ENCODE measurements at places on chromosomes 2 and 18. TPM values are rescaled to one million over a fixed set of nuclear protein-coding genes. Genes with fewer than 3 reads are reported as not detected.

GRCh38 chr18:42707080-42707479, 408.4 kb downstream of the RIT2 start:
- no peak for DNase-seq

DNA sequence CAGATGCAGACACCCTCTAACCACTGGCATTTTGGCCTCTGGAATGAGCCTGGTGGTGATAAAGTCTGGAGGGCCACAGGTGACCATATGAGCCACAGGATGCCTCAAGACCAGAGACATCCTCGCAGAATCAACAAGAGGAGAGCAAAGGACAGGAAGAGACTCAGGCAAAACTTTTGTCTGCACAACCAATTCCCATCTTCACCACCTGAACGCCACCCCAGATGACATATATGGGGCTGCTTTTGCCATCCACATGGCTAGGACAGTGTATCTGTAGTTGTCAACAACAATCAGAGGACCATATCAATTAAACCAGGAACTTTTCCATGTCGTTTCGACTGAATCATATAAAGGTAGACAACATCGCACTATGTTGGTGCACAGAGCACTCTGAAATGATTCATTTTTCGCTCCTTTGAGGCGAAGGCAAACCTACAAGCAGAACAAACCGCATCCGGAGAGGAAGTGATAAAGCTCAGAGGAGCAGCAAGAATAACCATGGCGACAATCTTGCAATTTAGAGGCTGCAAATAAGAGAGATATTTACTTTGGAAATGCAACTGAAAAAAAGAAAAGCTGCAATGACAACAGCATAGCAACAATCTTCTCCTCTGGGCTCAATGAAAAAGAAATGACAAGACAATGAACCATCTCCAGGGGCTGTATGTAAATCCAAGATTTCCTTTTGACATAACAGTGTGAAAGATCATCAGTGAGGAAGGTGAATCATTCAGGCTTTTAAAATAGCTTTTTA, 204.5 kb downstream of the ARL4C start:
- peak; percentile 90 for DNase-seq

- DNase-seq = no peak
Observed at GRCh38 chr2:217079165-217079564, 219.3 kb upstream of the TNP1 start.

- DNase-seq = no peak
Observed at GRCh38 chr2:163734401-163734800, 1.4 kb downstream of the FIGN start.

DNA sequence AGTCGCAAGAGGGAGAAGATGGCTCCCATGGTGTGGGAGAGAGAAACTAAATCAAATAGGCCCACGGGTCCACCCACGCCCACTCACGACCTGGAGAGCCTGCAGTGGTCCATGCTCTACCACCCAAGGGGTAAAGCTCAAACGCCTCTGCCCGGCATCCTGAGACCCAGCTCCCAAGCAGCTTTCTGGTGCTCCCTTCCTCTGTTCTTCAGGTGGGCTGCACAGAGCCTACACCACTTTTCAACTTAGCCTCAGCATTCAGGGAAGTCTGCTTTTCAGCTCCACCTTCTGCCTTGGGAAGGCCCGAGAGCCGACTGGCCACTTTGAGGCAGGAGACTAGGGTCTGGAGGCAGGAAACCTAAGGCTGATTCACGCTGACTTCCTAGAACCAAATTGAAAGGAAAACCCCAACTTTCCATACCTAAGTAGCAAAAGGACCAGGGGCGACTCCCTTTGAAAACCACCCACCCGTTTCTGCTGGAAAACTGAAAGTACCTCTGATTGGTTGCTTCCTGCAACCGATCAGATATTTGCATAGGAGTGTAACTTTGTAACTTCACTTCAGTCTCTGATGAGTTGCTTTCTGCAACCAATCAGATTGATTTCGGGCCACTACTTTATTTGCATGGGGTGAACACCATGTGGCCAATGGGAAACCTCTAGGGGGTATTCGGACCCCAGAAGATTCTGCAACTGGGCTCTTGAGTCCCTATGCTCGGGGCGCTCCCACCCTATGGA, 26.8 kb upstream of the SPATA3 start:
- DNase-seq = no peak

DNA sequence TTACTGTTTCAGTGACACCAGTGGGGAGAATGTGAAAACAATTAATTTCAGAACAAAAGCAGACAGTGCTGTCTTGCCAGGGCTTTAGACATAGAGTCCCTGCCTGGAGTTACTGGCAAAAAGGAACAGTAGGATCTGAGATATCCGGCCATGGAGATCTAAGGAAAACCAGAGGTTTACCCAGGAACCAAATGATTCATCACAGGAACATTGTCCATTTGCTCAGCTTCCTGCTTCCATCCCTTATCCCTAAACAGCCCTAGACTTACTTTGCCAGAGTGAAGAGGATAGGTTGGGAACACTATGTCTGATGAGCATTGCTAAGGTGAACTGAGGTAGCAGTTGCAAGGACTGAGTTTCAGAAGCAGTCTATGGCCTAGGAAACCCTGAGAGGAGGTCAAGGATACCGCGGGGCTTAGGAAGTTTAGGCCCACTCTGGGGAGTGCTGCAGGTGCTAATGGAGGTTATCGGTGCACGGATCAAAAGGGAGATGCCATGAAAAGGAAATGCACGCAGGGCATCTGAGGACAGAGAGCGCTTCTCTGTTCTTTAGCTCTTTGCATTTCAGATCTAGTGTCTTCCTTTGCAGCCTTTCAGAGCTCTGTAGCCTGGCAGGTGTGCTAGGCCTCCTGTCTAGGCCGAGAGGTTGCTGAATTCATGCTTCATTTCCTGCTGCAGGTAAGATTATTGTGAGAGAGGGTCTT, 223.9 kb downstream of the CDCA7 start:
- DNase-seq = no peak

DNA sequence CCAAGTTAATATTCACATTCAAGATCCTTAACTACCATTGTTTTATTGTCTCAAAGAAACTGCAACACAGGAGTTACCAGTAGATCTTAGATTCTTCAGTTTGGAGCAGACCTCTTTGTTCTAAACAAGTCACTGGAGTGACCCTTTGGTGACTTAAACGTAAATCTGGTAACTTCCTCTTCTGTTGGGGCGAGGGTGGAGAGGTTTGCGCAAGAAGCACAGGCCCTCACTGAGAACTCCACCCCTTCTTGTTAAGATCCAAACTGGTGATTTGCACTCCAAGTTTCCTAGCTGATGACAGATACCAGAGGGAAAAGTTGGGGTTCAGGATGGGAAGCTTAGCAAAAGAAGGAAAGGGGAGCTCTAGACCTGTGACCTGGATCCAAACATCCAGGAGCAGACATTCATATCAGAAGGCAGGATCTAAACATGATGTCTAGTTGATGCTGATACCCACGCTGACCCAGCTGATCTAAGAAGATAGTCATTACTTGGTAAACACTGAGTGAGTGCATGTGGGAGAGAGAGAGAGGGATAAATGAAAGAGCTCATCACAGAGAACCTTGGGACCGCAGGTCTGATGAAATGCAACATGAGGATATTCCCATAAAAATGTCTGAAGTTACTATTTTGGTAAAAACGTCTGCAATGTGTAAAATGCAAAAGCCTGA, 256.0 kb downstream of the CDH20 start:
- DNase-seq = no peak

DNA sequence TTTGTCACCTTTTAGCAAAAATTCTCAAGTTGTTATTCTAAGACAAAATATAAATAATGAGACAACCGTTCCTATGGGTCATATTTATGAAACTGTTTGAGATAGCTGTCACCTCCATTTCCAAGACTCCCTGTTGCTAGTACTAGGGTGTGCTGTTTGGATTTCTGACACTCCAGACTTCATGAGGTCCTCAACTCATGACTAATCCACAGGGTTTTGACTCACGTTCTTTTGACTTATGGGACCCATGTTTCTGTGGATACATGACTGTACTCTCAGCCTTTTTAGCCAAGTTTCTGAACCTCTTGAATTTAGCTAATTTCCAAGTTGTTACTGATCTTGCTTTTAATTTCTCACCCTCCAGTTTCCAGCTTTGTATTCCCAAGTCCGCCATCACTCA, 178.7 kb upstream of the FAM98A start:
- no peak for DNase-seq

DNA sequence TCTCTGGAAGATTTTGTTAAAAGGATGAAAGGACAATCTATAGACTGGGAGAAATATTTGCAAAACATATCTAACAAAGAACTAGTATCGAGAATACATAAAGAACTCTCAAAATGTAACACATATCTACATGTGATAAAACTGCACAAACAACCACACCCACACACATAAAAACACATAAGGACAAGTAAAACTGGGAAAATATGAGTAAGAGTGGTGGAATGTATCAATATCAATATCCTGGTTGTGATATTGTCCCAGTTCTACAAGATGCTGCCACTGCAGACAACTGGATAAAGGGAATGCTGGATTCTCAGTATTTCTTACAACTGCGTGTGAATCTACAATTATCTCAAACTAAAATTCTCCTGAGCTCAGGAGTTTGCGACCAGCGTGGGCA, 9.3 kb downstream of the VPS4B start:
- no peak for DNase-seq

DNA sequence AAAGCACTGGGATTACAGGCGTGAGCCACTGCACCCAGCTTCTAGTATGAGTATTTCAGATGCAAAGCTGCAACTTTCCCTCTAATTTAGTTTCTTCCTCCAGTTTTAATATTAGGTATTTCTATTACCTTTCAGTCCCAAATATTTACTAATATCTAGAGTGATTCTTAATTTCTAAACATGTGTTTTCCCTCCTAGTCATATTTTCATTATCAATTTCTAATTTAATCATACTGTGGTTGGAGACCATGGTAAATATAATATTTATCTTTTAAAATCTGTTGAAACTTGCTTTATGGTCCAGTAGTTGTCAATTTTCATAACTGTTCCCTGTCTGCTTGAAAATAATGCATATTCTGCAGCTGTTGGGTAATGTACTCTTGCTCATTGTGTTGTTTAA, 245.9 kb upstream of the REV1 start:
- DNase-seq = no peak

- DNase-seq = no peak
Observed at GRCh38 chr2:175004730-175004979, 526 bp downstream of the CHN1 start.

DNA sequence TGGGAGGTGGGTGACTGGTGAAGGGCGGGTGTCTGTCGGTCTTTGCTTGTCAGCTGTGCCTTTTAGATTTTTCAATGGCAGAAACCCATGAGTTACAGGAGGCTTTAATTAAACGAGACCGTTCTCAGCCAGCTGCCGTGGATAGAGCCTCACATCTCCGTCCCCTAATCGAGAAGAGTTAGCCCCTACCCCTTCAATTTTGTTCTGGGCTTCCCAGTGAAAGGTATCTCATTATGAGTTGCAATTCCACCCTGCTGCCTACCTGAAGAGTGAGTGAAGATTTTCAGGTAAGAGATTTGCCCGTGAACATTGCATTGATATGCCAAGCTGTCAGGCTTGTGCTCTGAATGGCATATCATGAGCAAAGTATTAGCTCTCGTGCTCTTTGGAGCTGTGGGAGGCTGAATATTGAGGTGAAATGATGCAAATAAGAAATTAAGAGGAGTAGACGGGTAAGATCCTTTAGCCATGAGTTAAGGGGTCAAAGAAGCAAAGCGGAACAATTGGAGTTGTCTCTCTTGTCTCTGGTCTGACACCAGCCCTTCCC, 118.7 kb upstream of the MSTN start:
- DNase-seq = no peak

GRCh38 chr2:62382122-62382521, 123.9 kb downstream of the TMEM17 start:
- DNase-seq = no peak

DNA sequence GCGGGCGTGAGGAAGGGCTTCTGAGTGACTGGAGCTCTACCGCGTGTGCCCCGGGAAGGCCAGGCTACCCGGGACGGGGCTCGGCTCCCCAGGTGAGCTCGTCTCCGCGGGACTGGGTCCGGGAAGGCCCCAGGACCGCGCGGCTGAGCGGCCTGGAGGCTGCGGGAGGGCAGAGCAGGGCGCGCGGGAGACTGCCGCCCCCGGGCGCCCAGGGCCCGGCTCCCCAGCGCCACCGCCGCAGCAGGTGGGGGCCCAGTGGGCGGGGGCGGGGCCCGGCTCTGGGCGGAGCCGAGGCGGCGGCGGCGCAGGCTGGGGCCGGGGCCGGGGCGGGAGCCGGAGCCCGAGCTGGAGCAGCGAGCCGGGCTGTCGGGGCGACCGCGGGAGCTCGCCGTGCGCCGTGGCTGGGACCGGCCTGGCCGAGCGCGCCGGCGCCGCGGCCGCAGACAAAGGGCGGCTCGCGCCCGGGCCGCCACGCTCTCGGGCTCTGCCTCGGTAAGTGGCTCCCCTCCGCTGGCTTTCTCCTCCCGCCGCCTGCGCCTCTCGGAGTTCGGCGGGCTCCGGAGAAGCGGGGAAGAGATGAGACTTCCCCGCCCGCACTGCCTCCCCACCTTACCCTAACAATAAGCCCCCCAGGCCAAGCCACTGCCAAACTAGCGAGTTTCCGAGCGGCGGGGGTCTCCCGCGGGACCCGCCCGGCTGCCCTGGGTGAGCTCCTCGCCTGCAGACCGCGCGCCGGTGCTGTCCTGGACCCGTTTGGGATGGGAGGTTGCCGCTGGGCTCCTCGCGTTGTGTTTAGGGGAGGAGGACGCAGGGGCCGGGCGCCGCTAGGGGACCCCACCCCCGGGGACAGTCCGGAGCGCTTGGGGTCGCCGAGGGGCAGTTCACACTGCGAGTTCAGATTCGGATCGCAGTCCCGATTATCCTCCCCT, at the start of gene MAPK4:
Gene MAPK4, plus strand, starts transcription at position 336 of the 929 bp plus-strand sequence. CDS start 103,872 bp downstream, outside the sequence.
- no peak for DNase-seq

GRCh38 chr18:71899707-71900472, 644.3 kb downstream of the CBLN2 start:
- no peak for DNase-seq

GRCh38 chr2:215917953-215918620, 95.3 kb downstream of the MREG start:
- no peak for DNase-seq

DNA sequence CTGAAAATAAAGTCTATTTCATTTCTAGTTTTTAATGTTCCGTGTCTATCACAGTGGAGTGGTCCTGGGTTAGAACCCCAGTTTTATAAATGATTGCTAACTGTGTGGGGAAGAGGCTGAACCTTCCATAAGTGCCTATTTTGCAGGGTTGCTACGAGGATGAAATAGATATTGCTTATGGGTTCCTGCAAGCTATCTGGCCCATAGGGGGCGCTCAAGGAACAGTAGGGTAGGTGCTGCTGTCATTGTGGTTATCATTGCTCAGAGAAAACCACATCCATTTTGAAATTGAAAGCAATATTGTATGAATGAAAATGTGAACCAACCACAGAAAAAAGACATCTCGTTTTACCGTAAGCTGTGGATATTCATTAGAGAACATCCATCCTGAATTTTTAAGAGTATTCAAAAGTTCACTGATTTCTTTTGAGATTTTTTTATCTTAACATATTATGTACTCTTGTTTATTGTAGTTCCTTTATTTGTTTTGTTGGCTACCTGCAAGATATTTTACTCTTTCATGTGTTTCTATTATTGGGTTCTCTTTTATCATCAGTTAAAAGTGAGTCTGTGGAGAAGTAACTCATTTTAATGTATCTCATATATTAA, 261.6 kb downstream of the NAPG start:
- DNase-seq = peak; percentile 68

- no peak for DNase-seq
Observed at GRCh38 chr2:228446734-228447133, 265.2 kb upstream of the SPHKAP start.

The TGFBRAP1 gene
- polyA plus RNA-seq = 10.7 TPM

The SMAD2 gene
- 123 TPM for polyA plus RNA-seq

The GPR75 gene
- polyA plus RNA-seq = not detected

The NTSR2 gene
- not detected for polyA plus RNA-seq

The IL1RL1 gene
- not detected for polyA plus RNA-seq

The FARP2 gene
- polyA plus RNA-seq = 5.3 TPM

The CYP27A1 gene
- not detected for polyA plus RNA-seq

The STARD7 gene
- 173 TPM for polyA plus RNA-seq

The LIPG gene
- not detected for polyA plus RNA-seq
